ENCODE measurements at places on chromosomes 4 and X. TPM values are rescaled to one million over a fixed set of nuclear protein-coding genes. Genes with fewer than 3 reads are reported as not detected.

ITGB1BP2 gene
- 2.9 TPM for total RNA-seq

ARX gene
- total RNA-seq = not detected

HS3ST1 gene
- total RNA-seq = 33.9 TPM

ZMYM3 gene
- 15.4 TPM for total RNA-seq

VCX3A gene
- not detected for total RNA-seq

SLC26A1 gene
- not detected for total RNA-seq

DMRTC1 gene
- not detected for total RNA-seq

MGAT4D gene
- total RNA-seq = not detected

ZNF732 gene
- 0.80 TPM for total RNA-seq

HSD17B10 gene
- 74.6 TPM for total RNA-seq

HOPX gene
- not detected for total RNA-seq

VGLL1 gene
- total RNA-seq = 3.5 TPM

CDKL5 gene
- total RNA-seq = 8.3 TPM

CLCN4 gene
- 7.0 TPM for total RNA-seq

AFF2 gene
- total RNA-seq = 22.3 TPM

TNMD gene
- not detected for total RNA-seq

UGT2B15 gene
- total RNA-seq = not detected

CLTRN gene
- total RNA-seq = 2.0 TPM

SLC10A6 gene
- total RNA-seq = 1.9 TPM

DAPP1 gene
- 54.8 TPM for total RNA-seq

LYAR gene
- total RNA-seq = 50.0 TPM

LDOC1 gene
- total RNA-seq = 4.8 TPM

BMP15 gene
- total RNA-seq = not detected

P2RY10 gene
- not detected for total RNA-seq

DRD5 gene
- not detected for total RNA-seq

TTC29 gene
- total RNA-seq = 5.0 TPM

SPANXN4 gene
- not detected for total RNA-seq

TRIM60 gene
- not detected for total RNA-seq

AGTR2 gene
- total RNA-seq = not detected

GRID2 gene
- not detected for total RNA-seq

All from mammary epithelial cell (primary cell).